ENCODE measurements at places on chromosomes 6 and 20.

GRCh38 chr6:160505970-160506369 lies 157.8 kb downstream of the SLC22A3 start:
- DNase-seq = no peak

DNA sequence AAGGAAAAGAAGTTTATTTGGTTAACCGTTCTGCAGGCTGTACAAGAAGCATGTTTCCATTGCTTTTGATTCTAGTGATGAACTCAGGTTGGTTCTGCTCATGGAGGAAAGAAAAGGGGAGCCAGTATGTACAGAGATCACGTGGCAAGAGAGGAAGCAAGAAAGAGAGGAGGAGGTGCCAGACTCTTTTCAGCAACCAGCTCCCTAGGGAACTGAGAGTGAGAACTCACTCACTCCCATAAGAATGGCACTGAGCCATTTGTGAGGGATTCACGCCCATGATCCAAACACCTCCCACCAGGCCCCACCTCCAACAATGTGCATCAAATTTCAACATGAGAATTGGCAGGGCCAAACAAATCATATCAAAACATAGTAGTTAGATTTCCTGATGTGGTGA lies 649.1 kb downstream of the EPM2A start:
- no peak for DNase-seq

GRCh38 chr6:170108456-170108855 lies 182.4 kb downstream of the DLL1 start:
- DNase-seq = no peak

DNA sequence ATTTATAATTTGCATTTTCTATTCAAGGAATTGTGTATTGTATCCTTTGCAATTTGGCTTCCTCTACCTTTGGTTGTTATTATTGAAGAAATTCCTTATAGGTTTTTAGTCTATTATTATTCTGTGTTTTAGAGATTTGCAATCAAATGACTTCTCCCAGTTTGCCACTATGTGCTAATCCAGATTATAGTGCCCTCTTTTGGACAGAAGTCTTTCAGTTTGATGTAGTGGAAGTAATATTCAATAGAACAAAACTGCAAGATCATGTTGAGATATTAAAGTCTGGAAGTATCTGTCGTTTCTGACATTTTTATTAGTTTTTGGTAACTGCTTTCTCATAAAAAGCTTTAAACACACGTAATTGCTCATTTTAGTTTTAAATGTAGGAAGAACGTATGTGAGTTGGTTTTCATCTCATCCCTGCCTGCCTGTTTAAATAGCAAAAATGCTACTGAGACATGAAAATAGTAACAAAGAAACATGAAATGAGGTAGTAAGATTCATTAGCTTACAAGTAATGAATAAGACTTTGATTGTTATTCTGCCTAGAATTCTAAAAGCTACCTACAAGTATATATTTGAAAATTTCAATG lies 72.8 kb downstream of the RTN4IP1 start:
- DNase-seq = no peak

GRCh38 chr20:34570859-34571306 lies 12.4 kb downstream of the MAP1LC3A start:
- no peak for DNase-seq

DNA sequence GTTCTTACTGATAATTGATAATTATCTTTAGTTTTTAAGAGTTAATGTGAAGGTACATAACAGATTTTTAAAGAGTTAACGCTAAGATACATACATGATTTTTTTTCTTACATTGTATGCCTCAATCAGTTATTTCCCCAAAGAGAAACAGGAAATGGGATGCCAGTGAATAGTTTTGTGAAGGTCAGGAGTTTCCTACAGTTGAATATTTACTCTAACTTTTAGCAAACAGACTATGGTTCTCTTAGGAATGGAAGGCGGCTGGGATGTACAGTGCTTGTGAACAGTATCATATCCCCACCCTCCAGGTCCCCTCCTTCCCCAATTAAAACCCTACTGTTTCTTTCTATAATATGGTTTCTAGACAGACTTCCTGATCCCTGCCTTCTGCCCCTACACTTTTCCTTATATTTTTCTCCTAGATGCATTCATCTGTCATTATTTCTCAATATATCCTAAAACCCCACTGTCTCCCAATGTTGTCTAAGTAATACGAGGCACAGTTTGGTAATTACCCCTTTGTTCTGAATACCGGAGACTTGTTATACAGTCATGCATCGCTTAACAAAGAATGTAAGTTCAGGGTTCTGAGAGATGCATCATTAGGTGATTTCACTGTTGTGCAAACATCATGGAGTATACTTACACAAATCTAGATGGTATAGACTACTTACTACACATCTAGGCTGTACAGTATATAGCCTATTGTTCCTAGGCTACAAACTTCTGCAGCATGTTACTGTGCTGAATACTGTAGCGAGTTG lies 29.2 kb downstream of the SLC35A1 start:
- DNase-seq = no peak

DNA sequence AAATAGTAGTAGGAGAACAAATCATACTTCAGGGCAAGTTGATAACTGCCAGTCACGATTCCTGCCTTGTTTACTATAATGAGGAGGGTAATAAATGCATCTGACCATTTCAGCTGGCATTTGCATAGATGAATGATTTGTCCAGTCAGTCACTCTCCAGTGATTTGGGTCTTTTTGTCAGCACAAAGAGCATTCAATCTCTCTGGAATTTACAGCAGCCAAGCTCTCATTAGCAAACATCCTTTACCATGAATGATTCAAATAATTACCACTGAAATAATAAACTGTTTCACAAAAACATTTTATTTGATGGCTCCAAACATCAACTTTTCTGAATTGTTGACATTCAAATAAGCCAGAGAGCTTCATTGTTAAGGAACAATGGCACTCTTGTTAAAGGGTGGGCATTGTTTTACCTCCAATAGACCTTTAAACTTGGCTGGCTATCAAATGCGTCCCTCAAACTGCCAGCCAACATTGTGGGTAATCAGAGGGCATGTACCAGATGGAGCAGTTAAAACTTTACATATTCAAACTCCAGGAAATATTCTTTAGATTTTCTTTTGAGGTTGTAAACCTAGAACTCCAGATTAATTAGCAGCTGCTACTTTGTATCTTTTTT lies 30.0 kb upstream of the FBXL4 start:
- no peak for DNase-seq

GRCh38 chr6:147704691-147705090 lies 196.2 kb downstream of the SAMD5 start:
- no peak for DNase-seq

DNA sequence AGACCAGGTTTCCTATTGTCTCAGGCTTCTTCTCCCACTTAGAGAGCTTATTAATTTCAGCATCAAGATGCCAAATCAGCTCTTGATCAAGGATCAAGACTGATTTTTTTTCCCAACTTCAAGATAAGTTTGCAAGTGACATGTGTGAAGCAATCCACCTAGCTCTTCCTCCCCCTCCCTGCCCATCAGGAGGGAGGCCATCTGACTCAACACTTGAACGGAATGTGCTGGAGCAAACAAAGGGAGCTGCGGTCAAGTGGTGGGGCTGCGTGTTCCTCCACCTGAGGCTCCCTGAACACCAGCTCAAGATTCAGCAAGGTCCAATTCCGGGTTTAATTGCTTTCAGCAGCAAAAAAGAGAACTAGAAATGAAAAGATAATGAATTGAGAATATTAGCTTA lies 38.7 kb downstream of the TTI1 start:
- no peak for DNase-seq

DNA sequence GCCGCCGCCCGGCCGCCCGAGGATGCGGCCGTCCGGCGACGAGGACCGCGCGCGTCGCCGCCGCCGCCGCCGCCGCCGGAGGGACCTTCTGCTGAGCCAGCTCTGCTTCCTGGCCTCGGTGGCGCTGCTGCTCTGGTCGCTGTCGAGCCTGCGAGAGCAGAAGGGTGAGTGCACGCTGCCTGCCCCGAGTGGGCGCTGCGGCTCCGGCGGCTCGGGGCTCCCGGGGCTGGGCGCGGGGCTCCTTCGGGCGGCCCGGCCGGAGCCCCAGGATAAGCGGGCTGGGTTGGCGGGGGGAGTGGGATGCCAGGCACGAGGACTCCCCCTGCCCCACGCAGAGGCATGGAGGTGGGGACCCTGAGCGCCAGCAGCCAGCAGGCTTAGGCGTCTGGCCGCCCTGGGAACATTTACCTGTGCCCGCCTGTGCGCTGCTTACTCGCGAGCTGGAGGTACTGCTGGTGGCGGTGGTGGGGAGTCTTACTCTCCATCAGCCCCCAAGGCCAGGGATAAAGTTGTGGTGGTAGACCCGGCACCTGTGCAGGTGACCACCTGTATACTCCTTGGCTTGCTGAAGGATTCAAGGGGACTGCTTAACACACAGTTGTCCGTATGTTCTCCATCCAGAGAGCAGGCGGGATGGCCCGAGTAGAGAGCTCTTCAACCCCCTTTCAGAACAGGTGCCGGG lies 520 bp downstream of the SLC24A3 start:
- no peak for DNase-seq

- DNase-seq = no peak
Measured at GRCh38 chr6:90249034-90249433, 47.6 kb downstream of the BACH2 start.

Data from stimulated activated CD4-positive, alpha-beta T cell treated with anti-CD3 and anti-CD28 coated beads, Interleukin-1b, Interleukin-23, amount 100 ng/mL, for 1 hour (primary cell).